ENCODE measurements at places on chromosomes 2 and 18.
A peak's percentile ranks its signal among the peaks of the same experiment; 100 is the strongest.

DNA sequence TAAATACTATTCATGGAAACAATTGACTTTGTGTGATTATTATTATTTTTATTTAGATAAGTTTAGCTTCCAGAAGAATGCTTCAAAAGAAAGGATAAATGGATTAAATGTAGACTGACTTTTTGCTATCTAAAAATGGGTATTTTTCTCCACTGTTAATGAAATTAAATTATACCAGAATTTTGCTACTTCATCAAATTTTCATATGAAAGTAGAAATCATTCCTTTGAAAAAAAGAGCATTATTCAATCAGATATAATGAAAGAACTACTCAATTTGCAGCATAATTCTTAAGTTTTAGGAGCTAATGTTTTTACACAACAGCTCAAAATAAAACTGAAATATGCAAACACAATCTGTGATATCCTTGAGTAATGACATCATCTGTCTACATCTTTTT, 1424.6 kb downstream of the DPP10 start:
- no peak for DNase-seq

GRCh38 chr2:103809941-103810441, 1043.9 kb upstream of the POU3F3 start:
- DNase-seq, result no peak

DNA sequence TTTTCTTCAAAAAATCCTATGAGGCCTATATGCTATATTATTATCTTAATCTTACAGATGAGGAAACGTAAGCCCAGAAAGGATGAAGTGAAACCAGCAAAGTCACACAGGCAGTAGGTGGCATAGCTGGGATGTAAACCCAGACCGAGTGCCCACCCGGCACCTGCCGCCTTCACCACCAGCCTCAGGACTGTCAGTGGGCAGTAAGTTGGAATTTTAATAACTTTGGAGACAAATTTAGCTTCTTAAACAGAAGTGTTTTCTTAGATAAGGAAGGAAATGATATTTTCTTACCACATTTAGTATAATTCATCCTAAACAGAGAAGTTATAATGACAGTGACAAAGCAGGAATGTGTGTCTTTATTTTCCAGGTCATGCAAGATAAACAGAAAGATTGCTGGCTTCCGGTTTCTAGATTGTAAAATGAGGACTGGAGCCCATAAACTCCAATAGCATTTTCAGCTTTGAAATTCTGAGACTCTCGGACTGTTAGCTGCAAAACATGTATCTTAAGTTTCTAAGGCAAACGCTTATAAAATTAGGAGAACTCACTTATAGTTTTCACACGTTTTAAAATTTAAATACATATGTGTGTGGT, 59.3 kb downstream of the CD8B2 start:
- DNase-seq, result no peak

DNA sequence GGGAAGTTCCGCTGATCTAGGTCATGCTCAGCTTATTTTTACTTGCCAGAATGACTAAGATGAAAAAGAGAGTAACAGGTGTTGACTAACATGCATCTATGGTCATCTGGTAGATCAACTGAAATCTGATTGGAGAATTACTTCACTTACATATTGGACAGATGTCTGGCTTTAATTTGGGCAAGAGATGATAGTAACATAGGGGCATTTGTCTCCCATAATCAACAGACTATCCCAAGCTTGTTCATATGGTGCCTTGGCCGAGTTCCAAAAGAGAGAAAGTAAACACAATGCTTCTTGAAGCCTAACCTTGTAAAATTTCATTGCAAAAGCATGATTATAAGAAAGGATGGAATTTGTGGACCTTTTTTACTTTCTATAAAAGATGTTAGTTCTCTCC, 503.7 kb downstream of the ADCYAP1 start:
- DNase-seq, result no peak

GRCh38 chr18:5295231-5295920, at the start of gene ZBTB14:
Gene ZBTB14, minus strand, starts transcription at chr18:5295726. Its CDS starts 2,480 bp downstream, at chr18:5293246.
- DNase-seq, result peak; percentile 61

GRCh38 chr2:135904341-135904989, 28.2 kb upstream of the MCM6 start:
- DNase-seq, result no peak

DNA sequence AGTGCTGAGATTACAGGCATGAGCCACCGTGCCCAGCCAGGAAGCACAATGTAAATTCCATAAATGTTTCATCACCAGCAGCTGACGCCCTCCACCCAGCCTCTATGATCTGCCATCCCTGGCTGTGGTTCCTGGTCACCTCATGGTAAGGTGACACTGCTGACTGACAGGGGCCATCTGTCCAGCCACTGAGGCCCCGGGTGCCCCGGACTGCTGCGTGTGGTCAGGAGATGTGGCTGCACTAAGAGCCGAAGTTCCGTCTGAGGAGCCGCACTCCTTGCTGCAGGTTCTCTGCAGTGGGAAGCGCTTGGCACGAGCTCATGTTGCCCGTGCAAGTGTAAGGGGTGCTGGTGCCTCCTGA, 10.9 kb downstream of the NTSR2 start:
- no peak for DNase-seq

DNA sequence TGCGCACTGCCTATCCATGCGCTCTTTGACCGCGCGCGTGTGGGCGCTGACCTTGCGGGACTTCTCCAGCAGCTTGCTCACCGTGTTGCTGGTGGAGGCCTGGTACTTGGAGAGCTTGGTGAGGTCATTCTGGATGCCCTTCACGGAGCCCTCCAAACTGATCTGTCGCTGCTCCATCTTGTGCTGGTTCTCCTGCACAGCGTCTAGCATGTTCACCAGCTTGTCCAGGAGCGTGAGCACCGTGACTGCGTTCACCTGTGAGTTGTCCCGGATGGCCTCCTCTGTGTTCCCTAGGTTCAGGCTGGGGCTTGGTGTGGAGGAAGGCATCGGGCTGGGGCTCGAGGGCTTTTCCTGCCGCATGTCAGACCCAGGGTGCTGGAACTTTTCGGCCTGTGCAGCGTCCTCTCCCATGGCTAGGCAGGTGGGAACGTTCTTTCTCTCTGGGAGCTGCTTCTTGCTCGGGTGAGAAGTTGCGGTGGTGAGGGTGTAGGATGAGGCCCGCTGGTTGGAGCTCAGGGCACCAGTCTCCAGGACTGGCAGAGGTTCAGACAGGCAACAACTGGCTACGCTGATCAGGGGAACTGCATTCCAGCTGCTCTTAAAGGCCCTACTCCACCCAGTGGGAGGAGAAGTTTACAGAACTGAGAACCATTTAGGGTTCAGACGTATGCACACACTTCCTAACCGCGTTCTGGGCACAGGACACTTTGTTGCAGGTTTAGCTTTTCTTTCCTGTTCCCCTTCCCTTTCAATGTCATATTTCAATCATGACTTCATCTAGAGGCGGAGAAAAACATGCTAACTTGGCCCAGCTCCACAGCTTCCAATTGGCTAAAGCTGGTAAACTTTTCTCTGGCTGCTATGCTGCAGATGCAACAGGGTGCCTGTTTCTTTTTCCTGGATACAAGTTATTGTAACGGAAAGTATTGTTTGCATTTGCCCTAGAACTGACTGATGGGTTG, at the start of gene CAVIN2:
TSS of gene CAVIN2 (minus strand) at position 574 of the 962 bp plus-strand sequence. CDS start at position 411, 163 bp downstream.
- no peak for DNase-seq

DNA sequence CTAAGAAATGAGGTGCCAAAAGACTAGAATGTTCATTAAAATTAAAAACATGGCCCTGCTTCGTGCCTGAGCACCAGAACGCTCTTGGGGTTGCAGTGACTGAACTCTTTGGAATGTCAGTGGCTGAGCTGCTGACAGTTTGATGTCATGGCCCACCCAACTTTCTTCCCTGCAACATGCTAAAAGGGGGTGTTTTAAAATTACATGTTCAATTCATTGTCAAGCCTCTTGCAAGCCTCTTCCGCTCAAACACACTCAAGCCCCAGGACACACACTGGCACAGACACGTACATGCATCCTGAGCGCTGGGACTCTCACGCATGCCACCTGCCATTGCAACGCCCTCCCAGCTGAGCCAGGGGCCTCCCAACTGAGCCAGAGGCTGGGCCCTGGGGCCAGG, 12.6 kb downstream of the RUFY4 start:
- no peak for DNase-seq

DNA sequence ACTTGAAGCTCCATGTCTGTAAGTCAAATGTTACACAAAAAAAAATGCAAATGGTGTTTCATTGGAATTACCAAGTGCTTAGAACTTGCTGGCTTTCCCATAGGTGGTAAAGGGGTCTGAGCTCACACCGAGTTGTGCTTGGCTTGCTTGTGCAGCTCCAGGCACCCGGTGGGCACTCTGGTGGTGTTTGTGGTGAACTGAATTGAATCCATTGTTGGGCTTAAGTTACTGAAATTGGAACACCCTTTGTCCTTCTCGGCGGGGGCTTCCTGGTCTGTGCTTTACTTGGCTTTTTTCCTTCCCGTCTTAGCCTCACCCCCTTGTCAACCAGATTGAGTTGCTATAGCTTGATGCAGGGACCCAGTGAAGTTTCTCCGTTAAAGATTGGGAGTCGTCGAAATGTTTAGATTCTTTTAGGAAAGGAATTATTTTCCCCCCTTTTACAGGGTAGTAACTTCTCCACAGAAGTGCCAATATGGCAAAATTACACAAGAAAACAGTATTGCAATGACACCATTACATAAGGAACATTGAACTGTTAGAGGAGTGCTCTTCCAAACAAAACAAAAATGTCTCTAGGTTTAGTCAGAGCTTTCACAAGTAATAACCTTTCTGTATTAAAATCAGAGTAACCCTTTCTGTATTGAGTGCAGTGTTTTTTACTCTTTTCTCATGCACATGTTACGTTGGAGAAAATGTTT, 97.9 kb upstream of the IL1R2 start:
- no peak for DNase-seq

GRCh38 chr18:45054636-45055035, 373.9 kb downstream of the SETBP1 start:
- no peak for DNase-seq

DNA sequence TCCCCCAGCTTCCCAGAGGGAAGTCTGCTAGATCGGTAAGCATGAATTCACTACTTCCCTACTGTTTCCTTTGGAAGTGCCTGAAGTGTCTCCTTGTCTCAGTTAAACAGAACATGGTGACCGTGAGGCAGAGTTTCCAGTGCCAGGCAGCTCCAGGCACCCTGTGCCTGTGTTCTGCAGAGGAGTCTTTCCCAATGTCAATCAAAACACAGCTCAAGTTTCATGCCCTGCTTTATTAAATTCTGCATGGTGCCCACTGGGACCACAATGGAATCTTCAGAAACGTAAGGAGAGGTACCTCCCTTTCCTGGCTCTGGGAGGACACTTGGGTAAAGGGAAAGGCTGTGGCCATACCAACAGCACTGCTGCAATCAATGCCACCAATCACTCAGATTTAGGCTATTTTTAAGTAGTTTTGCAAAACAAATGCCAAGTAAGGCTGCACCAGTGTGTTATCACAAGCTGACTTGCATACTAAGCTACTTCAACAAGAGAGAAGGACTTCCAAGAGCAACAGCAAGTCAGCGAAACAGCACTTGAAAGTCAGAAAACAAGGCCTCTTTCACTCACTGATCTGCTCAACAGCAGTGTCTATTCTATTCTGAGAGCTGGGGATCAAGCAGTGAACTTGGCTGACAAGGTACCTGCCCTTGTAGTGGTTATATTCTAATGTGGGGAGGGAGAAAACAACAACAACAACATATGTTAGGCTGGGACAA, 14.9 kb downstream of the LPIN2 start:
- no peak for DNase-seq

- no peak for DNase-seq
Measured at GRCh38 chr2:48482313-48482712, 47.6 kb upstream of the STON1 start.

- DNase-seq, result no peak
Measured at GRCh38 chr2:136149011-136149410, 31.1 kb upstream of the CXCR4 start.

DNA sequence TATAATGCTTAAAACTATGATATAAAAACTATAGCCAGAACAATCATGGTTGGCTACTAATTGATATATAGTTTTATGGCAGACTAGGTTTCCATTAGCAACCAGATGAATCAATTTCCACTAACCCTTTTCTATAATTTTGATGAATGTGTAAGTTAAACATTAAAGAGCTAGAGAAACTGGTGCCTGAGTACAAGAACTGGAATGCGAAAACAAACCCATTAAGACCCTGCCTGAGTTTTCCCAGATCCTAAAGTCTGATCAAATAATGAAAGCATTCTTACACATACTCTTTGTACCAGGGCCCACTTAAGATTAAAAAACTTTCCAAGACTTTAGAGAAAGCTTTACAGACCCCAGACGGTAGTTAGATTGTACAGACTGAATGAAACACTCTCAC, 21.3 kb downstream of the MRPL19 start:
- no peak for DNase-seq

Data from stimulated activated CD4-positive, alpha-beta T cell treated with anti-CD3 and anti-CD28 coated beads, Interleukin-15, amount 100 ng/mL, for 1 hour (primary cell).